ENCODE measurements at places on chromosomes 5 and 9.

DNA sequence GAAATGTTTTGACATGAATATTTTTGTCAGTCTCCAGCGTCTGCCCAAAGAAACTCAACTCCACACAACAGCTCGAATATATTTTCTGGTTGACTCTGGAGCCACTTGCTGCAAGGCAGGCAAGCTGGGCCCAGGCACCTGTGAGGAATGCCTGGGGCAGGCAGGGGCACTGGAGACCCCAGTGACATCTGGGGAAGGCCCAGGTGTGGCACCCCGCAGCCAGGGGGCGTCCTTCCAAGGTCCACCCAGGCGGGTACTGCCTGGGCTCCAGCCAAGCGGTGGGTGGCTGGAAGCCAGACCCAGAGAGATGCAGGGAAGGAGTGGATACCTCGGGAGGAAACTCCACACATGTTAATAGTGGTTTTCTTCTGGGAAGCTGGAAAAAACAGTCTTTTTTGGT lies 125.9 kb downstream of the PHF2 start:
- DNase-seq = no peak

DNA sequence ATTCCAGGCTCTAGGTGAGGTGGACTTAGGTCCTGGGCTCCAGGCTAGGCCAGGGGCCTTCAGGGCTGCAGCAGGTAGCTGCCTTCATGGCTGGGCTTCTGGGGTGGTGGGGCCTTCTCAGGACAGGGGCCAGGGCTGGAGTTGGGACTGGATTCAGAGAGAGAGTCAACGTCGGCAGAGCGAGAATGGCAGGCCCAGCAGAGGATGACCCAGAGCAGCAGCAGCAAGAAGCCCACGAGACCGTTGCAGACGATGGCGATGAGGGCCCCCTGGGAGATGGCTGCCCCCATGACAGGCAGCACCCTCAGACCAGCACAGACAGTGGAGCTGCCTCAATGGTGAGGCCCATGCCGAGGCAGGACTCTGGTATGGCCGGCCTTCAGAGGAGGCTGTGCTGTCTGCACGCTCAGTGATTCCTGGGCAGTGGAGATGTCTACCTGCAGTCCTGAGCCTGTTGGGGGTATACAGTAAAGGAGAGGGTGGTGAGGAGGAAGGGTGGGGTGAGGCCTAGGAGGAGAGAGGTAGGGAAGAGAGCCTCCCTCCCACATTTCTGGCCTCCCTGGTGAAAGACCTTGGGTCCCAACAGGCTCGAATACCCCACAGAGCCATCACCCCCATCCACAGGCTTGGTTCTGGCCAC lies 1.3 kb downstream of the ENHO start:
- no peak for DNase-seq

GRCh38 chr9:124774129-124774978 lies 2.6 kb upstream of the OLFML2A start:
- peak; percentile 88 for DNase-seq

DNA sequence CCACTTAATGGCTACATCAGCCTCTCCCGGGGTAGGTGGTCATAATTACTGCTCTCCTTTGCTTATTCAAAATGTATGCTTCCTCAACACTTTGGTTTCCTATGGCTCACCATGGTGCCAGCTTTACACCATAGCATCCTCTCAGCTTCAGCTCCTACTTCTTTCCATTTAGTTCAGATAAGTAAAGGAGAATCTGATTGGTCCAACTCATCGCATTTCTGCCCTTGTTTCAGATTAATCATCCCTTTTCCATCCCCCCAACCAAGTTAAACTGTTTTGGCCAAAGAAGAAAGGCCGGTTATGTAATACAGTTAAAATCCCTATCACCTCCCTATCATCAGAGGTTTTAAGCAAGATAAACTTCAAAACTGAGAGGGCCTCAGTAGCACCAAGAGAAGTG lies 130.5 kb downstream of the CETN3 start:
- DNase-seq = no peak

DNA sequence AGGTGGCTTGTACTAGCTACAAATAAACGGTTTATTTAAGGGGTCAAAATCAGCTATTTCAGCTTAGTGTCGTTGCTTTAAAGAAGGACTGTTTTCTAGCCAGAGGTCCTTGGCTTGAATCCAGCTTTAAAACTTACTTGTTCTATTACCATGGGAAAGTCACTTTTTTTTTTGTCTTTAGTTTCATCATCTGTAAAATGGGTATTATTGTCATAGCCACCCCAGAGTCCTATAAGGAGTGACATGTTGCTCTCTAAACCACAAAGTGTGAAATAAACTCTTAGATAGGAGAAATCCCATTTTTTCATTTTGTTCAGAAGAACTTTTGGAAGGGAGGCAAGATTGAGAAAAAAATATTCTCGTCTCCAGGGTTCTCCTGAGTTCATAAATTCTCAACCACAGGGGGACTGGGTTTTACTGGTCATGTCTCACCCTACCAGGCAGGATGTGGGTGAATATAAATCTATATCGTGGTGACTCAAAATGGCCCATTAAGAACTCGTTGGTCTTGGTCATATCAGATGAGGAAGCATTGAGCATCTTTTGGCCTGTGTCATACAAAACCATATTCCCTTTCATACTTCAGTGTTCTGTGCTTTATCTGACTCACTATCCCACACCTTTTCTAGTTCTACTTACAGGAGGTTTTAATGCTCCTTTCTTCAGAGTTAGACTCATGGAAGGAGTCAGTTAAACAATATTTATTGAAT lies 202.7 kb upstream of the NR3C1 start:
- no peak for DNase-seq

DNA sequence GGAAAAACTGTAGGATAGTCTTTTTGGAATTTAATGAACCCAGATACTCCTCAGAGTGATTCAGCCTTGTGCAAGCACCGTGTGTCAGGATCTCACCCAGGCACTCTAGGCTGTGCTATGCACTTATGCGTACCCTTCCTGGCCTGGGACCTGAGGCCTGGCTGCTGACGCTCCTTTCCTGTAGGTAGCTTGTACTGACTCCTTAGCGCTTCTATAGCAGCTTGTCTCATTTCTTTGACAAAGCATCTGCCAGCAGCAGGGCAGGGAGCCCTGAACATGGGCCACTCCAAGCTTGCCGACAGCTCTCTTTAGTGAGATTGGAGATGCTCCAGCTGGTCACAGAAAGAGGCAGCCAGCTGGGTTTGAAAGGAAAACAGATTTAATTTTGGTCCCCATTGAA lies 147.3 kb downstream of the SGCD start:
- peak; percentile 13 for DNase-seq

DNA sequence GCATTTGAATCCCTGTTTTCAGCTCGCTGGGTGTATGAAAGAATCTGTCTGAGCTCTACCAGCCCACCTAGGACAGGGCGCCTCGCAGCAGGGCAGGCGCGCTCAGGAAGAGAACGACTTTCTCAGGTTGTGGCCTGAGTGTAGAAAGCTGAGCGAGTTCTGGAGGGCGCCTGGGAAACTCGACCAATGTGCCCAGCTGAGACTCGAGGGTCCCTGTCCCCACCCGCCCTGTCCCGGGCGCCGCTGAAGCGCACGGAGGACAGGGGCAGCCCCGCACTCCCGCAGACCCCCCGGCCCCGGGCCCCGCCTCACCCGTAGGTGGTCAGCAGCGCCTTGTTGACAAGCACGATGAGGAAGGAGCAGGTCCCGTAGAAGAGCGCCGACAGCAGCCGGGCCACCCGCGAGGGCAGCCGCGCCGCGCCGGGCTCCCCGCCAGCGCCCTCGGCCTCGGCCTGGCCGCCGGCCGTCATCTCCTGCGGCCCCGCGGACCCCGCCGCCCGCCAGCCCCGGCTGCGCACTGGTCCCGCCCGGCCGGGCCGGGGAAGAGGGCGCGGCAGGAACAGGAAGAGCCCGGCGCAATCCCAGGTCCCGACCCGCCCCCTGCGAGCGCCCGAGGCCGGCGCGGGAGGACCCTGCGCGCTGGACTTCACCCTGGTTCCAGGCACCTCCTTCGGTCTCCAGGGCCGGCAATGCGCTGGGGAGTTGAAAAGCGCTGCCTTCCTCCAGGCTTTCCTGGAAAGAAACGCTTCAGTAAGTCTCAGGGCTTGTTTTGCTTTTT lies at the start of gene SLC35D2:
SLC35D2 (minus strand) TSS at position 547 of the 778 bp plus-strand sequence; CDS start at position 470, 77 bp downstream.
- peak; percentile 84 for DNase-seq

- no peak for DNase-seq
Measured at GRCh38 chr5:143521846-143522400, 118.4 kb upstream of the NR3C1 start.

GRCh38 chr5:82584631-82585030 lies 306.5 kb upstream of the RPS23 start:
- DNase-seq = no peak

DNA sequence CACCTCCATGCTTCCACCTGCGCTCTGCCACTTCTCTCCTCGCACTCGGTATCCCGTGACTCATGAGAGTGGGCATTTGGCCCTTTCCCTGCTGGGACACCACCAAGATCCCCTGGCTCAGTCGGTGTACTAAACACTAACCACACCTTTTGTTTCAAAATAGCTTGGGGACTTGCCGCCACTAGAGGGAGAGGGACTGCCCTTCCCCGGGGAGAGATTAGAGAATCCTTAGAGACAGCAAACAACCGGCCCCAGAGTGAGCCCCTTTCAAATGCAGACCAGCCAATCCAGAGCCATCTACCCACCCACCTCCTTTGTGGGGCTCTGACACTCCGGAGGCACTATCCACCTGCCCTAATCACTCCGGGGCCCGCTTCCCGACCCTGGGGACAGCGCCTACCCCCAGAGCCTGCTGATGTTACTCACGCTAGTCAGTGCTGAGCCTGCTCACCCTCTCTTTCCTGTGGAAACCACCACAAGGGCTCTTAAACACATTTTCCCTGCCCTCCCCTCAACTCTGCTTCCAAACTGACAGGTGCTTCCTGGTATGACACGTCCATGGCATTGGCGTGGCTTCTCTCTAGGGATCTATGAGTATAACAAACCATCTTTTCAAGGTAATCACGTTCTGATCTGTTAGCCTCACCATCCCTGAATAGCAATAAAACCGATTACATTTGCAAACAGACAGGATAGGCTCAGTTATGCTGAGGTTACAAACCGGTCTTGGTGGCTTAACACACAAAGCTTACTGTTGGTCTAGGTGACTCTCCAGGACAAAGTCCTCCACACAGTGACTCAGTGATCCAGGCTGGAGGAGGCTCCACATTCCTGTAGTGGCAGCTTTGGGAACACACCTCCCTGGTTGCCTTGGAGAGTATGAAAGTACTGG lies 180.1 kb upstream of the MVB12B start:
- peak; percentile 87 for DNase-seq

GRCh38 chr5:29516224-29516623 lies 1677.3 kb upstream of the CDH6 start:
- no peak for DNase-seq

- no peak for DNase-seq
Measured at GRCh38 chr5:73909474-73909873, 283.5 kb downstream of the ARHGEF28 start.

DNA sequence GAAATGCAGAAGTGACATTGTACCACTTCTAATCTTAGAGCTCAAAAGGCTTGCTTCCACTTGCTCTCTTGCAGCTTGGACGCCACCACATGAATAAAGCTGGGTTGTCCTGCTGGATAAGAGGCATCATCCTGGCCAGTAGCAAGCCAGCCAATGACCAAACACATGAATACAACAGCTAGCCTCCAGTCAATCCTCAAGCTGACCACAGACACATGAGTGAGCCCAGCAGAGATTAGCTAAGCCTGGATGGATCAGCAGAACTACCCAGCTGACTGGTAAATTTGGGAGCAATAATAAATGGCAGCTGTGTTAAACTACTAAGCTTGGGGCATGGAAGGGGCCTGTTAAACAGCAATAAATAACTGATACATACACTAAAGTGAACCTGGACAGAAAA lies 121.1 kb upstream of the SLC12A2 start:
- DNase-seq = no peak

DNA sequence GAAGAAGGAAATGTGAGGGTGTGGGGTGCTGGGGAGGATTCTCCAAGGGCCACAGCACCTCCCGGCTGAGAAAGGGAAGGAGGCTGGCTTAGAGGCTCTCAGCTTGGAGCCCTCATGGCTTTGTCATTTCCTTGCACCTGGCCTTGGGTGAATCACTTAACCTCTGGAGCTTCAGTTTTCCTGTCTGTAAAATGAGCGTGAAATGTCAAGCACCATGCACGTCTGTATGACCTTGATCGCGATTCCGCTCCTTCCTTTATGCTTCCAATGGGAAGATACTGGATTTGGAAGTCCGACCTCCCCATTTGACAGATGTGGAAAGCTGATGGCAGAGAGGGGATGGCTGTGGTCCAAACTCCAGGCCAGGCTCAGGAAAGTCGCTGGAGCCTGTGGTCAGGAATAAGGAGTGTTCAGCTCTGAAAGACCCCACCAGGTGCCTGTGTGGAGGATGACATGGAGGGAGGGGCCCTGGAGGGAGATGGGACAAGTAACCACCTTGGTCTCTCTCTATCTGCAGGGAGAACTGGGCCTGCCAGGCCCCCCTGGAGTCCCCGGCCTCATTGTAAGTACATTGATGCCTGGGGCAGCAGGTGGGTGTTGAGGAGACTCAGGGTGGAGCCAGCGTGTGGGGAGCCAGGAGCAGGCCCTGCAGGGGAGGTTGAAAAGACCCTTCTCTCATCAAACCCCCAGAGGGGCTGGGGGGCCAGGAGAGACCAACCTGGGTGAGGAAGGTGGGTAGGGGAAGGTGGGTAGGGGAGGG lies 66.5 kb downstream of the COL27A1 start:
- no peak for DNase-seq

- no peak for DNase-seq
Measured at GRCh38 chr9:117278020-117278419, 136.8 kb downstream of the ASTN2 start.

GRCh38 chr9:133160742-133161546 lies 2.8 kb downstream of the GBGT1 start:
- peak; percentile 45 for DNase-seq

GRCh38 chr5:181149806-181150733 lies 2.7 kb downstream of the OR2V2 start:
- DNase-seq = no peak

DNA sequence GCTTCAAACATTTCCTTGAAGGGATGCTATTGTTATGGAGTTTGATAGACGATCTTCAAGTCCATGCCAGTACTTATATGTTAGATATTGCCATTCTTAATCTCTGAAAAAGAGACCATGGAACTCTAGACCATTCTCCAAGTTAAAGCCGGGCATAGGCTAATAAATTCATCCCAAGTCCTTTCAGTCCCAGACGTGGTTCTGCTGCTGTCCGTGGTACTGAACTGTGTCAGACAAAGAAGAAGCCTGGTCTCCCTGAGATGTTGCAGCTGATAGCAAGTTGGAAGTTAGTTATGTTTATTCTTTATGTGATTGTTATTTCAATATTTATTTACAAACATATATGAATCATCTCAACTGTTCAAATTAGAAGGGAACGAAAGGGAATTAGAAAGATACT lies 158.7 kb downstream of the NMUR2 start:
- peak; percentile 80 for DNase-seq
